Tongue (tissue), 3 donors: ENCODE measurements at places on chromosomes 2 and 18. TPM values are rescaled to one million over a fixed set of nuclear protein-coding genes. Genes with fewer than 3 reads are reported as not detected.
A peak's percentile ranks its signal among the peaks of the same experiment; 100 is the strongest.

TRIM43 gene
- total RNA-seq = not detected

DNA sequence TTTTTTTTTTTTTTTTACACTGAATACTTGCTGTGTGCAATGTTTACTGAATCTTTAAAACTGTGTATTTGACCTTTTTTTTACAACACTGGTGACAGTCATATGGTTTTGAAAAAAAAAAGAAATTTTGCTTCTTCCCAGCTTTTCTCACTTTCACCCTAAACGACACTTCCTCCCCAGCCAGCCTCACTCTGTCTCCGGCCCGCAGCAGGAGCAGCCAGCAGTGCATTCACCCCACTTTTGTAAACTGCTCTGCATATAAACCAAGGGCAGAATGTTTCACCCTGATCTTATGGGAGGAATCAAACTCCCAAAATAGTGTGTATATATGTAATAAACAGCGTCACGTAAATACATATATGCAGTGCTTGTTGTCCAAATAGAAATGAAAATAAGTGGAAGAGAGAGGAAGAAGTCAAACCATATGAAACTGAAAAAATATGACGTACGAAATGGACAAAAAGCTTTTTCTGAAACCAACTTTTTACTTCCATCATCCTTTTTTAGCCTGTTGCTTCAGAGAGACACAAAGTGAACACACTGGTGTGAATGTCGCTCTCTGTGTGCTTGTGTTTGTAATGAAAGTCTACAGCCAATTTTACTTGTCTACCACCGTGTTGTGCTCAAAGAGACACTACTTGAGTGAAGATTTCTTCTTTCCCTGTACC lies 54.2 kb downstream of the ZCCHC2 start:
- DNase-seq = no peak

GCG gene
- not detected for total RNA-seq

TBR1 gene
- total RNA-seq = not detected

ALLC gene
- total RNA-seq = not detected

ABCB11 gene
- total RNA-seq = not detected

- peak; percentile 48 for DNase-seq
These were observed 142.6 kb downstream of the PXDN start for GRCh38 chr2:1601471-1602277.

CFAP65 gene
- total RNA-seq = not detected

- no peak for DNase-seq
These were observed 468 bp downstream of the UXS1 start for GRCh38 chr2:106193690-106193976.

ST6GAL2 gene
- total RNA-seq = 7.1 TPM

RNU2-63P gene
- not detected for total RNA-seq

GRCh38 chr18:31977270-31977872 lies 34.4 kb upstream of the TRAPPC8 start:
- peak; percentile 48 for DNase-seq

- peak; percentile 79 for DNase-seq
These were observed 41.1 kb downstream of the NHEJ1 start for GRCh38 chr2:219119422-219120043.

- DNase-seq = no peak
These were observed 57.7 kb upstream of the HPCAL1 start for GRCh38 chr2:10245021-10245420.
